GM12891 (cell line): ENCODE measurements at places on chromosomes 2 and 18.

GRCh38 chr18:56107821-56108477, 520.0 kb upstream of the TCF4 start:
- no peak for DNase-seq

DNA sequence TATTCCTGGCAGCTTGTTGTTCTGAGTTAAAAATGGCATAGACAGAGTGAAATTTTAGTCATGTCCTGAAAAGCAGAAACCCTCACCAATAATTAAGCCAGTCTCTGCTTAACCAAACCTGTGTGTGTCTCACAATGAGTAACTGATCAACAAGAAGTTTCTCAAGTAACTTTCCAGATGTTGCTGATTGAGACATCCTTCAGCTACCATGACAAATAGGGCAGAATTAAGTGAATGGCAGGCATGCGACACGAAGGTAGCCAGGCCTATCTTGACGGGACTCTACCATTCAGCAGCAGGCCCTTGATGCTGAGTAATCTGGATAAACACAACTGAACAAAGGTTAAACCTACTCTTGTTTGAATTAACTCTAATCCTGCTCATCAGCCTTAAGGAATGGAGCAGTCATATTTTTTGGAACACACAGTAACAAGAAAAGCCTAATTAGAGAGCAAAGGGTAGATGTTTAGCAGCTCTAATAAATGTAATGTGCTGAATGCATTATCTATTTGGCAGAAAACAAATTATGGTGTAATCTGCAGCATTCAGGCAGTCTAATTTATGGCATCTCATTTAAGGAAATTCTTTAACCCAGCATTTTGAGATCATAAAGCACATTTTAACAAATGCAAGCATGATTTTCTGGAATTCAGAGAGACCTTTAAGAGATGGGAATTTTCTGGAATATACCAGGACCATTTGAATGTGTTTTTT, 159.5 kb upstream of the EPHA4 start:
- DNase-seq = no peak

- DNase-seq = no peak
Measured at GRCh38 chr2:10487081-10487740, 39.1 kb upstream of the ODC1 start.

- no peak for DNase-seq
Measured at GRCh38 chr2:15760232-15760910, 168.7 kb downstream of the DDX1 start.
